ENCODE measurements at places on chromosomes 4 and X. TPM values are rescaled to one million over a fixed set of nuclear protein-coding genes. Genes with fewer than 3 reads are reported as not detected.

- no peak for DNase-seq
Measured at GRCh38 chr4:109248322-109248900, 54.0 kb downstream of the COL25A1 start.

GRCh38 chr4:176622251-176622948 is 170.3 kb downstream of the VEGFC start:
- no peak for DNase-seq

RASSF6 gene
- total RNA-seq = 0.23 TPM

DNA sequence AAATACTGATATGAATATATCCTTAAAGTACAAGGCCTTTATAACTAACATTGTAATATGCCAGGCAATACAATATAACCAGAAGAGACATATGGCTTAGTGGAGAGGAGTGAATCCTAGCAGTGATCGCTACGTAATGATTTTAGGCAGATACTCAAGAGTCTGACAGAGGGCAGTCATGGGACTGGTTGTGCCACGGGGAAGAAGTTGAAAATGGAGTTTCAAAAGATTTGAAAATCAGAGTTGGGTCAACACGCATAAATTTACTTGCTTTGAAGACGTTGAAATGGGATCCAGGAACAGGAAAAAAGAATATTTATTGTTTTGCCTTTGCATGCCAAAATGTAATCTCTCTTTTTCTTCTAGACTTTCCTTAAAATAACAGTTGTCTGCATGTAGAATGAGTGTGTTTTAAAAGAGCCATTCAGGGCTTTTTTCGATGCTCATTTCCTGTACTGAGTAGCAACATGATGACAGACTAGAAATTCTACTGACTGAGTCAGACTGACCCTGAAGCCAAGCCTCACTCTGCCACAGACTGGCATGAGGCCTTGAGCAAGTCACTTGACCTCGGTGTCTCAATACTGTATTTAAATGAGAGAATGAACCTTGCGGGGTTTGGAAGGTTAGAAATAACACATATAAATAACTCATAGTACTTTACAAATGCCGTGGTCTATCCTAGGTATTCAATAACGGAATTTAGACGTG is 8.1 kb upstream of the SMS start:
- DNase-seq = no peak

DNA sequence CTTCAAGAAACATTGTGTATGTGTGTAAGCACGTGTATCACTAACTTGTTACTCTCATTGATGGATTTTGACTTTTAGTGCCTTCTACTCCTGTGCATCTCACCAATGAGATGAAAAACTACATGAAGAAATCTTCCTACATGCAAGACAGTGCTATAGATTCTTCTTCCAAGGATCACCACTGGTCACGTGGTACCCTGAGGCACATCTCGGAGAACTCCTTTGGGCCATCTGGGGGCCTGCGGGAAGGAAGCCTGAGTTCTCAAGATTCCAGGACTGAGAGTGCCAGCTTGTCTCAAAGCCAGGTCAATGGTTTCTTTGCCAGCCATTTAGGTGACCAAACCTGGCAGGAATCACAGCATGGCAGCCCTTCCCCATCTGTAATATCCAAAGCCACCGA is 86.5 kb downstream of the SLC10A6 start:
- no peak for DNase-seq

- no peak for DNase-seq
Measured at GRCh38 chrX:53768451-53768850, 81.9 kb upstream of the HUWE1 start.

GRCh38 chr4:40745285-40745984 is 4.3 kb upstream of the NSUN7 start:
- no peak for DNase-seq

Measured in left lobe of liver (tissue), 2 donors.